ENCODE measurements at places on chromosomes 2 and 18. TPM values are rescaled to one million over a fixed set of nuclear protein-coding genes. Genes with fewer than 3 reads are reported as not detected.

NFATC1 gene
- total RNA-seq, result 6.6 TPM

ABCA12 gene
- total RNA-seq, result not detected

CCDC178 gene
- not detected for total RNA-seq

ABCG5 gene
- not detected for total RNA-seq

FBXO11 gene
- 54.6 TPM for total RNA-seq

SLC9A4 gene
- not detected for total RNA-seq

CABLES1 gene
- 28.0 TPM for total RNA-seq

PCARE gene
- not detected for total RNA-seq

IL36G gene
- not detected for total RNA-seq

STON1 gene
- 10.1 TPM for total RNA-seq

ZC3H8 gene
- total RNA-seq, result 7.1 TPM

MOCOS gene
- total RNA-seq, result 6.5 TPM

OSBPL1A gene
- total RNA-seq, result 77.1 TPM

RBFA gene
- 29.5 TPM for total RNA-seq

CRACDL gene
- total RNA-seq, result 0.07 TPM

C1QL2 gene
- 0.88 TPM for total RNA-seq

FABP1 gene
- total RNA-seq, result not detected

FRZB gene
- total RNA-seq, result 4.7 TPM

INHBB gene
- 0.23 TPM for total RNA-seq

RBM44 gene
- 0.43 TPM for total RNA-seq

ARMC9 gene
- total RNA-seq, result 33.0 TPM

KCNS3 gene
- 20.5 TPM for total RNA-seq

TEX44 gene
- not detected for total RNA-seq

ERFE gene
- total RNA-seq, result 2.5 TPM

CELF4 gene
- 3.4 TPM for total RNA-seq

DUSP19 gene
- total RNA-seq, result 2.3 TPM

MFF gene
- total RNA-seq, result 86.8 TPM

KCNJ13 gene
- not detected for total RNA-seq

TCF4 gene
- 118 TPM for total RNA-seq

FOXD4L1 gene
- not detected for total RNA-seq

DNER gene
- 14.6 TPM for total RNA-seq

CDH2 gene
- 53.8 TPM for total RNA-seq

OSR1 gene
- total RNA-seq, result not detected

TMEM178A gene
- total RNA-seq, result 14.0 TPM

NT5C1B gene
- total RNA-seq, result not detected

CXCR2 gene
- total RNA-seq, result 1.6 TPM

LYPD1 gene
- 2.1 TPM for total RNA-seq

ANKRD30B gene
- total RNA-seq, result not detected

LYPD6B gene
- 2.2 TPM for total RNA-seq

UGT1A8 gene
- not detected for total RNA-seq

REG3A gene
- total RNA-seq, result not detected

SETBP1 gene
- 6.5 TPM for total RNA-seq

ITGA6 gene
- total RNA-seq, result 117 TPM

PTCD3 gene
- total RNA-seq, result 192 TPM

ACVR1C gene
- total RNA-seq, result 0.40 TPM

G6PC2 gene
- not detected for total RNA-seq

MBOAT2 gene
- total RNA-seq, result 23.4 TPM
